SW 1271 (cell line): ENCODE measurements at places on chromosomes 7 and 10.

- no peak for DNase-seq
Observed at GRCh38 chr7:44220358-44221112, 19.8 kb downstream of the YKT6 start.

GRCh38 chr7:28135315-28135714 is 45.3 kb downstream of the JAZF1 start:
- DNase-seq, result no peak

DNA sequence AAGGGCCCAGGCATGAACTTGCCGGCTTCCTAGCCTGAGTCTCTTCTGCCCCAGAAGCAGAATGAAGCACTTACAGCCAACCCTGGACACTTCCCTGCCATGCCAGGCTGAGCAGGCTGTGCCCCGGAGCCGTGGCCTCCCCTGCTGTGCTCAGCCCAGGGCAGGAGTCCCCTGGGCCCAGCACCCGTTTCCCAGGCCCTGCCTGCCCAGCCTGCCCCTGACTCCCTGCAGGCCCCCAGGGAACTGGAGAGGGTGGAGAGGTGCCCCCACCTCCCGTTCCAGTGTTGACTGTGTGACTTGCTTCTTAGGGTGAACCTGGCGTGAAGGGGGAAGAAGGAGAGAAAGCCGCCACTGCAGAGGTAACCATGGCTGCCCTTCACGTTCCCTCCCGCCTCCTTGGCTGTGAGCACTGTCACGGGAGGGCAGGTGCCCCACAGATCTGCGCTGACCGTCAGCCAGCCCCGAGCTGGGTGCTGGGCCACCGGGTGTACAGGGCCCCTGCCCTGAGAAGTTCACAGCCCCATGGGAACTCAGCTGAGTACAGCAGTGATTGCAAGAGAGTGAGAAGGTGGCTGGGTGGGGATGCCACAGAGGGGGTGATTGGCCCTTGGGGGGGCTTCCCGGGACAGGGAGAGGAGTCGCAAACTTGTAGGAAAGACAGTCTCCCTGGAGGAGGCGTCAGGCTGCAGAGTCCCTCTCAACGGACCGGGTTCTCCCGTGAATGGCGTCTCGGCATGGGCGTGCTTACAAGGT is 75.9 kb downstream of the MYL10 start:
- no peak for DNase-seq

- no peak for DNase-seq
Observed at GRCh38 chr10:78278058-78278404, 244.4 kb downstream of the RPS24 start.

- no peak for DNase-seq
Observed at GRCh38 chr7:101690061-101690460, 61.0 kb upstream of the MYL10 start.

DNA sequence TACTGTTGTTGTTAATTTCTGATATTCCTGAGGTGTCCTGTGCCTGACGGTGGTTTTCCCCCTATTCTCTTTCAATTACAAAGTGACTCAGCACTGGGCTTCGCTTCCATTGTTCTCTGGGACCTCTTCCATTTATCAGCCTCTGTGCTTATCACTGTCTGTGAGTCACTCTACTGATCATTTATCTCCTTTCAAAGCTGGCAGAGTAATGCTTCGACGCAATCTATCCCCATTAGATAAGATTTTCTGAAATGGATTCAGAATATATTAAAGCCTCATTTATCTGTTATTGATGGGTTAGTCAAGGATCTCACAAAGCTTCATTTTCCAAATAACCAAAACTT is 679.2 kb downstream of the SDK1 start:
- no peak for DNase-seq

DNA sequence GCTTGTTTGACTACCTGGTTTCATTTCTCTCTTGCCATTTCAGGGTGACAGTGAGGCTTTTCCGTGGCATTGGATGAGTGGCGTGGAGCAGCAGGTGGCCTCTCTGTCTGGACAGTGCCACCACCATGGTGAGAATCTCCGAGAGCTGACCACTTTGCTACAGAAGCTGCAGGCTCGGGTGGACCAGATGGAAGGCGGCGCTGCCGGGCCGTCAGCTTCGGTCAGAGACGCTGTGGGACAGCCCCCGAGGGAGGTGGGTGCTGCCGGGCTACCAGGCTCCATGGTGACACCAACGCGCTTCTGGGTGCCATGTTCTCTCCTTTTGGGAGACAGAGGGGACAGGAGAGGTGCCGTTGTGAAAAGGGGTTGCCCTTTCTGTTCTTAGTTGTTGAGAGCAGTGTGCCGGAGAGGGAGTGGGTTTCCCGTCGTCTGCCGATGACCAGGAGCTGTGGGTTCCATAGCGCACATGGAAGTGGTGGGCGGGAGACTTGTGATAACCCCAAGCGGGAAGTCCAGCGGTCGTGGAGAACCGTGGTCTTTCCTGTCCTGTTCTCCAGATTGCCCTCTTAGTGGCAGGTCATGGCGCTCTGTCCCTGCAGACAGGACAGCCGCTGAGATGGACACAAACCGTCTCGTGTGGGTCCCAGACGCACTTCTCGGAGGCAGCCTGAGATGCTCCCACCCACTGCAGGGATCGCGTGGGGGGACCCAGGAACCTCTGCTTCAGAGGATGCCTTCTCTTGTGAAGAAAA is 21.3 kb downstream of the SUN1 start:
- DNase-seq, result no peak

DNA sequence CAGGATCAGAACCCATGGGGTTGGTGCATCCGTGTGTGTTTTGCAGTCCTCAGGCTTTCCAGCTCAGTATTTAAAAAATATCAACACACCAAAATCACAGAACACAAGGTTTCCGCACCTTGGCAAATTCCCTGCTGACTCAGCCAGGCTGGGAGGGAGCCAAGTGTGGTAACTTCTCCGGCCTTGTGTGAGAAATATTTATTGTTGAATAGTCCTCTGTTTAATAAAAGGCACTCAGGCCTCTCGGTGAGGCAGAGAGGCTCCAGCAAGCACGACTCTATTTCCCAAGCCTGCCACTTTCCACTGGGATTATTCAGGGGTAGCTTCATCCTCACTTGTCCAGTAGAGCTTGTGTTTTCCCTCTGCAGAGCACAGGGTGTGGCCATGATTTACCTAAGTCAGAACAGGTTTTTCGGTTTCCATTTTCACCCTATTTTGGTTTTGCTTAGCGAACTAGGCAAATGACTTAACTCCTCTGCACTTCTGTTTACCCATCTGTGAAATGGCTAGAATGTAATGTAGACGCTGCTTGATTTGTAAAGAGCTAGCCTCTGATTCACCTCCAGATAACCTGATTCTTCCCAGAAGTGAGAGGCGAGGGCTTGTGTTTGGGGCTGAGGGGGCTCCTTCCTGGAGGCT is 13.0 kb upstream of the CHST15 start:
- DNase-seq, result no peak

DNA sequence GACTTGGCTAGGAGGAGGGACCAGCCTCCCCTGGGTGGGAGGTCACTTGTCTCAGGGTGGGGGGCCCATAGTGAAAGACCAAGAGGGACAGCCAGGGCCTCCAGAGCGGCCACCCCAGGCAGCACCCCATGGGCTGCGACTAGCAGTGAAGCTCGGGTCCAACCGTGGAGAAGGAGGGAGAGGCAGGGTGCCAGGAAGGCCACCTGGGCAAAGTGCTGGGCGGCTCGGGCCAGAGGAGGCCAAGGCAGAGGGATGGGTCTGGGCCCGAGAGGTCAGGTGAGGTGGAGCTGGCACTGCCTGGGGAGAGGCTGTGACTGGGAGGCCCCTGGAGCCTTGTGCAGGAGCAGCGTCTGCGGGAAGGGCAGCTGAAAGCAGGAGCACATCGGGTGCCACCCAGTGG is 41.8 kb downstream of the CLRN3 start:
- no peak for DNase-seq

GRCh38 chr10:60444494-60445064 is 54.9 kb upstream of the ANK3 start:
- DNase-seq, result peak; percentile 38

GRCh38 chr7:106347229-106347833 is 62.5 kb upstream of the NAMPT start:
- no peak for DNase-seq

DNA sequence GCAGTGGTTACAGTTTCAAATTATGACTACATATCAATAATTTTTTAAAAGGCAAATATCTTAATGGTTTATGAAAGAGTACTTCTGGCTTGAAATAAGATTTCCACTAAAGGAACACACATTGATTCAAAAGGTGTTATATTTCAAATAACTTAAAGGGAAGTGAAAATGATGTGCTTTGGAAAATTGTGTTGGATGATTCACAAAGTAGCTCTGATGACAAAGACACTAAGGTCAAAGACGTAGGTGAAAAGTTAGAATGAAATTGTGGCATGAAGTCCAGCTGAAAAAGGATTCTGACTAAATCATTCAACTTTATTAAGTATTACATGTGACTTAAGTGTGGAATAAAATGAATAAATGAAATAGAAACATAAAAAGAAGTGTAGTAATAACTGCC is 20.8 kb upstream of the OR2A5 start:
- no peak for DNase-seq

DNA sequence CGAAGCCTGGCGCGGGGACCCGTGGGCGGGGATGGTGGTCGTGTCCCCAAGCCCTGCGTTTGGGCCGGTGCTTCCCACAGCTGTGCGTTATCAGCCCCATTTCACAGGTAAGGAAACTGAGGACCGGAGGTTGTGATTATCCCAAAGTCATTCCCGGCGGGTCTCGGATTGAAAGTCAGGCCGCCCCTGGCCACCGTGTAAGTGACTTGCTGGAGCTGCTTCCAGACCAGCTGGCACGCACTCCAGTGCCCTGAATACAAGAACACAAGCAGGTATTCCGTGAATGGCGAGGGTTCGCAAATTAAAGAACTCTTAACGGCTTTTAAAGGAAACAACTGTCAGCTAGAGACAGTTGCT is 675 bp upstream of the ATE1 start:
- DNase-seq, result no peak

GRCh38 chr7:155278921-155279320 is 18.8 kb upstream of the INSIG1 start:
- no peak for DNase-seq

DNA sequence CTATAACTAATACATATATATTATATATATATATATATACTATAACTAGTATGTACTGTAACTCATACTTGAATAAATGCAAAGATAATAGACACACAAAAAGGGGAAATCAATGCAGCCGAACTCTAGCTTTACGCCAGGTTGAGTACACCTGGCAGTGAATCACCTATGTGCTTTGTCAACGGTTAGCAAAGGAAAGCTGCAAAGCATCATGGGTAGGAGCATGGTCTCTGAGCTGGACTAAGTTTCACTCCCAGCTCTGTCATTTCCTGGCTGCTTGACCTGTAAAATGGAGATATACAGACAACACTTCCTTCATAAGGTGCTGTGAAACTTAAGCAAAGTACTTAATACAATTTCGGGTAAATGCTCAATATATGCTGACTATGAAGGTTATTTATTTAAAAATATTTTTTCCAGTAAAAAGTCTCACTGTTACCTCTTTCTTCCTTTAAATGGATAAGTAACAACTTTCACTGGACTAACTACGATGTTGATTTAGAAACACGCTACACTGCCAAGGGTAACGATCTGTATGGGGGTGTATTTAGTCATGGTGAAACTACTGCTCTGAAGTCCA is 61.7 kb upstream of the ITGA8 start:
- DNase-seq, result no peak

- DNase-seq, result no peak
Observed at GRCh38 chr7:44291733-44292419, 33.5 kb downstream of the CAMK2B start.

- no peak for DNase-seq
Observed at GRCh38 chr10:66102756-66103155, 823.1 kb upstream of the LRRTM3 start.

DNA sequence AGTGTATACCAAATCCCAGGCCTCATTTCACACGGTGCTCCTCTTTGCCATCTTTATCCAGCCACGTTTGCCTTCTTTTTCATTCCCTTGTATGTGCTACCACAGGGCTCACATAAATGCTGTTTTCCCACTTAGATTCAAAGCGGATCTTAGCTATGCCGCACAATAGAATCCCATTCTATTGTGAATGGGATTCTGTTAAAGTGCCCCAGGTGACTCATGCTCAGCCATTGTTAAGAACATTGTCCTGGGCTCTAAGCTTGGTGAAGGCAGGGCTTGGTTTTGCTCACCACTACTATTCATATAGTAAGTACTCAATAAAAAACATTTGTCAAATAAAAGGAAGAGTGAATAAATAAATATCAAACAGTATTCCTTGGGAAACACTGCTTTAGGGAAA is 72.3 kb upstream of the PHYHIPL start:
- no peak for DNase-seq

DNA sequence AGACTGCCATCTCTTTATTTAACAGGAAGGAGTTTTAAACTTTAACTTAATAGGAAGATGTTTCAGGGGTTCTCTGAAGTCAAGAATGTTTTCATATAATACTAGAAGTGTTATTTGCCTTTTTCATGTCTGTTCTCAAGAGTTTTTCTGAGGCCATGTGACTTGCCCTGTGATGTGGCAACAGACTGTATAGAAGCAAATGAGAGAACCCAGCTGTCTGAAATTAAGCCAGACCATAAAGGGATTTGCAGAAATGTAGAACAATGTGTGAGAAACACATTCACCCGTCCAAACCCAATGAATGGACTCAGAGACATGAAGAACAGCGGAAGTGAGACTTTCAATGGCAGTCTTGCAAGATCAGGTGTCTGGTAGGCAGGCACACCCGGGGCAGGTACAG is 23.8 kb downstream of the MAPK8 start:
- DNase-seq, result no peak

DNA sequence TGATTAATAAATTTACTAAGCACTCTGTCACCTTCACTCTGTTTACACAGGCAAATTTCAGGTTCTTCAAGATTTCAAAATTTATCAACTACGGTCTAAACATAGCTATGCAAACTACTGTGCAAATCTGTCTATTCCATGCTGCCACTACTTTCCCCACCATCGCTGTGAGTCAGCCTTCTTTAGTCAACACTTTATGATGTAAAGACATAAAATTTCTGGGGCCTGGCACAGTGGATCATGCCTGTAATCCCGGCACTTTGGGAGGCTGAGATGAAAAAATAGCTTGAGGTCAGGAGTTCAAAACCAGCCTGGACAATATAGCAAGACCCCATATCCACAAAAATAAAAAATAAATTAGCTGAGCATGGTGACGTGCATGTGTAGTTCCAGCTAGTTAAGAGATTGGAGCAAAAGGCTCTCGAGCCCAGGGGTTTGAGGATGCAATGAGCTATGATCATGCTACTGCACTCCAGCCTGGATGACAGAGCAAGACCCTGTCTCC is 42.6 kb downstream of the CNOT4 start:
- no peak for DNase-seq

GRCh38 chr7:104264285-104264684 is 56.5 kb upstream of the ORC5 start:
- no peak for DNase-seq

DNA sequence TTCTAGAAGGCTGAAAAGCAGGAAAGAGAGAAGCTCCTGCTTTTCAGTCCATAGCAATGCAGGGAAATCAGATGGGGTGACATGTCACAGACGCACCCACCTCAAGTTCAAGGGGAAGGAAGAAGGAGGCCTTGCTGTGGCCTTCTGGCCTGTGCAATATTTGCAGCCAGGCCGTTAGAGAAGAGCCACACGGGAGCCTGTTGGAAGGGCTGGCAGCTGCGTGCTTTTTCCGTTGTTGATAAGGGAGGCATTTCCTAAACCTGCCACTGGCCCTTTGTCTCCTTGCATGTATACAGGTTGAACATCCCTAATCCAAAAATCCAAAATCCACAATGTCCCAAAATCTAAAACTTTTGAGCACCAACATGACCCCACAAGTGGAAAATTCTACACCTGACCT is 492.5 kb upstream of the ZMIZ1 start:
- no peak for DNase-seq

- DNase-seq, result no peak
Observed at GRCh38 chr10:75395932-75396630, 5.5 kb downstream of the ZNF503 start.
